Ureter (tissue), 1 donor: ENCODE measurements at places on chromosomes 11 and 22. TPM values are rescaled to one million over a fixed set of nuclear protein-coding genes. Genes with fewer than 3 reads are reported as not detected.

- no peak for DNase-seq
These were observed 24.4 kb downstream of the PLEKHB1 start for GRCh38 chr11:73670808-73671207.

DNA sequence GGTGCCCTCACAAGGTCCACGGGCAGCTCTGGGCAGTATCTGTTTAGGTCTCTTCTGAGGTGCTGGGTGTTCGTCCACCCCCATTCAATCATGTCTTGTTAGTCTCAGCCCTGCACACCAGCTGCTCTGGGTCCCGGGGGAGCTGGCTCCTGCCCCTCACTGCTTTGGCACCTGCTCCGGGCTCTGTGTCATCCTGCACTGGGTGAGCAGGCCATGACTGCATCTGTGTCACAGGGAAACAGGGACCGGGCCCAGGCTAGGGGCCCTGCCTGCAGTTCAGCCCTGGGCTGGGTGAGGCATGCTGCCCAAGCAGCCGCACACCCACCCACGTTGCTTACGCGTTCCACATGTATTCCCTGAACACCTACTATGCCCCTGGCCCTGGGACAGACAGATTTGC, 43.9 kb downstream of the ELFN2 start:
- no peak for DNase-seq

- DNase-seq, result no peak
These were observed 83.6 kb downstream of the FDX1 start for GRCh38 chr11:110513259-110513801.

- DNase-seq, result no peak
These were observed 96.1 kb upstream of the THY1 start for GRCh38 chr11:119518746-119519730.

DNA sequence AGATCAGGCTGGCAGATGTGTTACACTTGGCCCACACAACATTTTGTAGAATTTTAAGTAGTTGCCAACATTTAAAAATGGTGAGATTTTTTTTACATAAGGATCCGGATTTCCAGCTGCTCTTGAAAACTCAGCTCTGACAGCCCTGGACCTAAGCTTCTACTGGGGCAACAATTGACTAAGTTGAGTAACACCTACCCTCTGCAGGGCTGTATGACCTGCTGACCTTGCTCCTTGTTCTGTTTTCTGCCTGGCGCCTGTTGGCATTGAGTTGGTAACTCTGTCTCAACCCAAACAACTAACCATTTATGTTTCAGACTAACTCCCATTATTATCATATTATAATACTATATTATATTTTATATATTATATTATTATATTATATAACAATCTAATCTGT, 21.1 kb upstream of the LRRC55 start:
- no peak for DNase-seq

GRCh38 chr11:898143-898511, 12.5 kb downstream of the CHID1 start:
- DNase-seq, result no peak

- no peak for DNase-seq
These were observed 104.6 kb downstream of the SIK3 start for GRCh38 chr11:116993599-116993998.

DNA sequence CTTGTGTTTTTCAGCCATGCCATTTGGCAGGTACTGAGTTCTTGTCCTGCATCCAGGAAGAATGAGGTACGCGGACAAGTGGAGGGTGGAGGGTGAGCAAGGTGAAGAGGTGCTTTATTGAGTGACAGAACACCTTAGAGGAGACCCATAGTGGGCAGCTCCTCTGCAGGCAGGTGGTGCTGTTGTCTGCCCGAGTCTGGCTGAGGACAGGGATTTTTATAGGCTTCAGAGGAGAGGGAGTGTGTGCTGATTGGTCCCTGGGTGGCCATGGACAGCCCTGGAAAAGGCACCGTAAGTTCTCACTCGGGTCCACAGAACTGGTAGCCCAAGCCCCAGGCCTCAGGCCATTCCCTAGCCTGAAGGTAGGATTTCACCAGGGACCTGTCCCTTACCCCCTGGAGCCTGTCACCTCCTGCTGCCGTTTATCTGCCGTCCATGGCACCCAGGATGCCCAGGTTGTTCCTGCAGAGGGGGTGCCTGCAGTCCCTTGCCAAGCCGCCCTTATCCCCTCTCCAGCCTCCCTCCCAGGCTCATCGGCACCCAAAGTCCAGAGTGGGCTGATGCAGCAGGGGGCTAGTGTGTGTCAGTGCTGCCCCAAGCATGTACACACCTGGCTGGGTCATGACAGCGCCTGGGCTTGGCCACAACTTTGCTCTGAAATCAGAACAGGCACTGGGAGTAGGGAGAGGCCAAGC, 213.6 kb downstream of the LRRC4C start:
- DNase-seq, result no peak

DNA sequence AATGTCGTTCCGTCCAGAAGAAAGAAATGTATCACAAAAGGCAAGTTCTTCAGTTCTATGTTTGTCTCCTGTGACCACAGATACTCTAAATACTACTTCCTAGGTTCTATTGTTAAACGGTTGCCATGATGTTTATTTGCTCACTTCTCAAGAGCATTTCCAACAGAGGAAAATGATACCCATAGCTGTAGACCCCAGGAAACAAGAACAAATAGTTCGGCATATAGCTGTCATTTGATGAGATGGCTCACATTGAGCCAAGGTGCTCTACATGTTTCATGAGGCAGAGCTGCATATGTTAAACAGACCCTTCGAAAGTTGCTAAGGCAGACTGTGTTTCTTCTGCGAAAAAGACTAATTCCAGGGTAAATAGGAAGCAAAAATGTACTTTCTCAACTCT, 15.4 kb upstream of the ANGPTL5 start:
- no peak for DNase-seq

DNA sequence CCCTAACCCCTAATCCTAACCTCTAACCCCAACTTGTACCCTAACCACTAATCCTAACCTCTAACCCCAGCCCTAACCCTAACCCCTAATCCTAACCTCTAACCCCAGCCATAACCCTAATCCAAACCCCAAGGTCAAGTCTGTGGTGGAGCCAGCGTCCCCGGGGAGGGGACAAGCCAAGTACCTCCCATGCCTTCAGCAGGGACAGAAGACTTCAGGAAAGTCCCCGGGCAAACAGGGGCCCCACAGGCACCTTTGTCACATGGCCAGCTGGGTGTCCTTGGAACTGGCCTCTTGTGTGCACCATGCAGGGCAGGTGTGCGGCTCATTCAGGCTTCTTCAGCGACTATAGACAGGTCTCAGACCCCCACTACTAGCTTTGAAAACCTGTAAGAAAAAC, 555.8 kb downstream of the BRD1 start:
- DNase-seq, result no peak

Gene MYEOV
- total RNA-seq, result not detected

- peak; percentile 65 for DNase-seq
These were observed 38.3 kb downstream of the CLPB start for GRCh38 chr11:72396041-72396440.

- no peak for DNase-seq
These were observed 90.8 kb upstream of the TMEM45B start for GRCh38 chr11:129724866-129725265.

DNA sequence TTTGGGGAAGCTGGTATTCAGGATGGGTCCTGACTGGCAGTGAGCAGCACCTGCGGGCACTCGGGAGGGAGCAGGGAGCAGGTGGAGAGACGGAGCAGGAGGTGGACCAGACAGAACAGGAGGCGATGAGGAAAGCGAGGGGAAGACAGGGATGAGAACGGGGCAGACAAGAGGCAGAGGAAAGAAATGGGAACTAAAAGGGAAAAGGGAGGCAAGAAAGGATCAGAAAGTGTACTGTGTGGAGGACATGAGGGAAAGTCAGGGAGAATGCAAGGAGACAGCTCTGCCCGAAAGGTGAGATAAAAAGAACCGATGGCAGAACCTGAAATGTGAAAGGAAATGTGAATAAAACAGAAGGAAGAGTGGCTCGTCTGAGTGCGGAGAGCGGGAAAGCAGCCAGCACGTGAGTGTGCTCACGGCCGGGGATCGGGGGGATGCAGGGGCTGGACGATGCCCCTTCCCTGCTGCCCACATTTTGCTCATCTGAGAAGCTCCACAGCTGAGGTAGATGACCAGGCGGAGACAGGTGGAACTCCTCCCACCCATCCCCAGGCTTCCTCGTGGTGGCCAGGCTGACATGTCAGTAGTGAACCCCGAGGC, 494.4 kb upstream of the B3GAT1 start:
- DNase-seq, result no peak

DNA sequence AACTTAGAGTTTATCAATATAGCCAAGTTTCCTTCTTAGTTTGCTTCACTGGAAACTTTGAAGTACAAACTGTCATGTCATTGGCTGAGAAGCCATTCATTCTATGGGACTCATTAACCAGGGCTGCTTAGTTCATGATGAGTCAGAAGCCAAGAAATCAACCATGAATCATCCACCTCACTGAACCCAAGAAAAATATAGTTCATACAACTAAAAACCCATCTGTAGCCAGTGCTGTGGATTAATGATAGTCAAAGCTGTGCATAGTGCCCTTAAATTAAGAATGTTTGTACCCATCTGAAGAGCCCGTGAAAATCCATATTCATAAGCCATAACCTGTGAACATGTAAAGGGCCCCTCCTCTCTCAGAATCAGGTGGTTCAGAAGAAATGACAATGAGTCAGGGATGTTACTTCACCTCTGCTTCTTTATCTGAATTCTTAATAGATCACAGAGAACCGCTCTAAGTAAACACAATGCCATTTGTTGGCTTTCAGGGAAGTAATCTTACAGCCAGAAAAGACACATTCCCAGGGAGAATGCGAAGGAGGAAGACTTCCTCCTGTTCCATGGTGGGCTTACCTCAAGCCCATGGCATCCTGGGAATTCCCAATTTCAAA, 25.4 kb downstream of the MMP20 start:
- DNase-seq, result no peak

Gene H19
- total RNA-seq, result 130 TPM

DNA sequence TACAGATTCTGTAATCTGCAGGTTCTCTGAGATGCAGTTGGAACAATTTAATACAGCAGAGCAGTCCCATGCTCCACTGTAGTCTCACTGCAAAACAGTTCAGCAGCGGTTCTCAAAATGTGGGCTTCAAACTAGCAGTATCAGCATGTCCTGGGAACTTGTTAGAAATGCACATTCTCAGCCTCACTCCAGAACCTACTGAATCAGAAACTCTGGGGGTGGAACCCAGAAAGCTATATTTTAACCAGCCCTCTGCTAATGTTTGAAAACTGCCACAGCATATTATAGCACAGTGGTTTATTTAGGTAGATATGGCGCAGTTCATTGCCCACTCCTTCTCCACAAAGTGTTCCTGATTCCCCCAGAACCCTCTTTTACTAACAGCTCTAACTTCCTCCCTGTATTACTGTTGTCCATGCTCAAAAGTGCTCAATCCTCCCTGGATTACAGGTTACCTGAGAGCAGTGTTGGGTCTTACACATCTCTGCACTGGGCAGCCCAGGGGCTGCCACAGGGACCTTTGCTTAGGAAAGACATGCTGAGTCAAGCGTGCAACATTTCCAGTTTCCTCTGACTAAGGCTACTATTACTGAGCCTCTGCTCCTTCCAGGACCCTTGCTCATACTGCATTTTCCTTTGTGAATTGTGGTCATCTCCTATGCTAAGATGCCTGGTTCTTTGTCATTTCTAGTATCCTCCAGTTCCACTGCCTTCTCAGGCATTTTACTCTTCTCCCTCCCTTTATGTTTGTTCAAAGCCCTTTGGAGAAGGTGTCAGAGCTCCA, 7.7 kb upstream of the DGAT2 start:
- DNase-seq, result no peak

Gene OR6T1
- total RNA-seq, result not detected

- DNase-seq, result no peak
These were observed 4.4 kb downstream of the SCARF2 start for GRCh38 chr22:20433191-20433590.

- no peak for DNase-seq
These were observed 17.9 kb downstream of the C1QTNF6 start for GRCh38 chr22:37169947-37170688.

DNA sequence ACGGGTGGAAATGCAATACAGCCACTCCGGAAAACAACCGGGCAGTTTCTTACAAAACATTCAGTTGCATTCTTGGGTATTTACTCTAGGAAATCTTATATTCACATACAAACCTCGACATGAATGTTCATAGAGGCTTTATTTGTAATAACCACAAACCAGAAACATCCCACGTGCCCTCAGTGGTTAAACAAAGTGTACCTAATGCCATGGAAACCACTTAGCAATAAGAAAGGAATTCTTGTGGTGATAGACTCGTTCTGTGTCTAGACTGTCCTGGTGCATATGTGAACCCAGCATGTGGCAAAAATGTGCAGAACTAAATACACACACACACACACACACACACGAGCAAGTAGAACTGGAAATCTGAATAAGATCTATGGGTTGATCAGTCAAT, 1073.3 kb downstream of the TBC1D22A start:
- DNase-seq, result no peak

- peak; percentile 49 for DNase-seq
These were observed 107.1 kb downstream of the GAB2 start for GRCh38 chr11:78310500-78310909.

DNA sequence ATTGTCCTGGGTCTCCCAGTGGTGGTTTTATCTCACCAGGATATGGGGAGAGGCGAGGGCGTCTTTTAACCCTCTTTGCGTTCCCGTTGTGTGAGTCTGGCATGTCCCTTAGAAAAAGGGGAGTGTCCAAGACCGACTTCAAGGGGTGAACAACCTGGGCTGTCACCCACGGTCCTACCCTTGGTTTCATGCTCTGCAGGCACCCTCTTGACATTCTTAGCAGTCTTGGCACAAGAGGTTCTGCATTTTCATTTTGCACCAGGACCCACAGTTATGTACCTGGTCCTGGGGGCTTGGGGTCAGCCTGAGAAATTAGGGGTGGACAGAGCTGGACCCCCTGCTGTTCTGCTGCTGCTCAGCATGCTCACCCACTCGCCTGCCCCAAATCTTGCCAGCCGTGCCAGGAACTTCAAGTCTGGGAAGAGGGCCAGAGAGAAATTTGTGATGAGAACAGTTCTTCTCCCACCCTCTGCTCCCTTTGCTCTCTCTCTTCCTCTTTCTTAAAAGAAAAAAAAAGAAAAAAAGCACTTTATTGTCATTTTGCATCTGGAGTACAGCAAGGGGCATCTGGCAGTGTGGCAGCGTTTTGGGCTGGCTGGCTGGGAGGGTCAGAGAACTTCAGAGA, 471.2 kb downstream of the MIAT start:
- no peak for DNase-seq

GRCh38 chr11:57103899-57104605, 77.7 kb upstream of the LRRC55 start:
- DNase-seq, result no peak

DNA sequence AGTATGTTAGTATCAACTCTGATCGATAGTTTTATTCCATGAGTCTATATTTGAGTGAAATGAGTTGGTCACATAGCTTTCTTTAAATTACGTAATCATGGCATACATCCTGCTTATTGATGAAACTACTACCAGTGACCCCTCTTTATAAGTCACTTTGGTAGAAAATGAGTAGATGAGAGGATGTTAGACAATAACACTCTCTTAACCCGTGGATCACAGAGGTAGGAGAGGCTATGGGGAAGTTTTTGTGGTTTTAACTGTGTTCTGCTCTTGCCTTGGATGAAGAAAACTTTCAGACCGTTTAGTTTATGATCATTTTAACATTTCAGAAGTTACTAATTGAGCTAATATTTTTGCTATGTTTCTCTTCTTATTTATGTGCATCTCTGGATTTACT, 34.0 kb downstream of the TBCEL start:
- no peak for DNase-seq
